ENCODE measurements at places on chromosomes 6 and 20.

GRCh38 chr6:158409451-158409850 lies 97.2 kb downstream of the TULP4 start:
- peak; percentile 85 for DNase-seq

- no peak for DNase-seq
Measured at GRCh38 chr6:36999061-36999750, 6.2 kb upstream of the FGD2 start.

GRCh38 chr20:46083101-46083500 lies 6.7 kb downstream of the NCOA5 start:
- DNase-seq: no peak

DNA sequence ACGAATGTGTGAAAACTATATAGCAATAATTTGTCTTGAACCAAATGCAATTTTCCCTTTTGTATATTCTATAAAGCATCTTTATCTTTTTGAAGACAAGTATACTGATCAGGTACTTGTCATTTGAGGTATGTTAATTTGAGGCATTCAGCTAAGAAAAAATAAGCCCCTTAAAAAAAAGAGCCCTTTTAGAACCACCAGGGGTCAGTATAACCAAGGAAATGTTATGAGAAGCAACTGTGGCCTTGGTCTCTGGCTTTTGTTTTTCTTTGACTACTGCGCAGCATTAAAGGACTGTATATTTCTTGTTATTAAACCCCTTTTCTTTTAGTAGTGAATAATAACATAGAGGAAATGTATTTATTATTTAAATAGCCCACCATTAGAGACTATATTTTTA lies 43.1 kb downstream of the CD109 start:
- peak; percentile 17 for DNase-seq

- DNase-seq: no peak
Measured at GRCh38 chr6:161134550-161135298, 139.1 kb downstream of the AGPAT4 start.

- no peak for DNase-seq
Measured at GRCh38 chr6:32189069-32189741, 797 bp downstream of the PBX2 start.

- DNase-seq: no peak
Measured at GRCh38 chr6:35808688-35809087, 3.5 kb downstream of the LHFPL5 start.

- DNase-seq: no peak
Measured at GRCh38 chr6:52115145-52115741, 27.8 kb upstream of the PKHD1 start.

GRCh38 chr6:118856301-118856700 lies 37.7 kb upstream of the ASF1A start:
- DNase-seq: no peak

- DNase-seq: no peak
Measured at GRCh38 chr6:38484656-38485055, 155.1 kb downstream of the BTBD9 start.

DNA sequence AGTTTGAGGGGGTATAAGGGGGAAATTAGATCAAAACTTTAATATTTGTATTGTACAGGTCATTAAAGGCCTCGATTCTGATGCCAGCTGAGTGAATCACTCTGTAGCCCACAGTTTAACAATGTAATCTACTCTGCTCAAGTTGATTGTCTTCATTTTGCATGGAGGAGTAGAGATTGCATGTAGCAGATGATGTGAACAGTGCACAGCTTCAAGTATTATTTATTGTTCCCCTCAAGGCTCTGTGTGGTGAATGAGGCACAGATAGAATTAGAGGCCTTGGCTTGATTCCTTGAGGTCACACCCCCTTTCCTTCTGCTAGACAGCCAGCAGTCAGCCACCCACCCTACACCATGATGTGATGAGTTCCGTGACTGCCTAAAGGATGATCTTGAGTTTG lies 38.1 kb downstream of the TXLNB start:
- DNase-seq: no peak

DNA sequence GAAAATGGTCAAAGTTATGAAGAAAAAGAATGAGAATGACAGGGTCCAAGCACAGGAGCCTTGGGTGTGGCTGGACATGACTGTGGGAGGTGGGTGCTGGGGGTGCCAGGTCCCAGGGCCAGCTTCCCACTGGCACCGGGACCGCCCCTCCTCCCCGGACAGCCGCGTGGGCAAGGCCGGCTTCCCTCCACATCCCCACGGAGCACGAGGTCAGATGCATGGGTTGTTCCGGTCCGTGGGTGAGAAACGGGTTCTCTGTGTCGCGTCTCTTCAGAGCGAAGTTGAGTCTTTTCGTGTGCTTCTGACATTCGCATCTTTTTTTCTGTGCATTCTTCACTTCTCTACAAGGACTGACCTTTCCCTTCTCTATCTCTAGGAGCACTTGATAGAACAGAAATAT lies 30.1 kb downstream of the KIF25 start:
- DNase-seq: no peak

- DNase-seq: no peak
Measured at GRCh38 chr6:96940322-96940721, 15.8 kb downstream of the KLHL32 start.

DNA sequence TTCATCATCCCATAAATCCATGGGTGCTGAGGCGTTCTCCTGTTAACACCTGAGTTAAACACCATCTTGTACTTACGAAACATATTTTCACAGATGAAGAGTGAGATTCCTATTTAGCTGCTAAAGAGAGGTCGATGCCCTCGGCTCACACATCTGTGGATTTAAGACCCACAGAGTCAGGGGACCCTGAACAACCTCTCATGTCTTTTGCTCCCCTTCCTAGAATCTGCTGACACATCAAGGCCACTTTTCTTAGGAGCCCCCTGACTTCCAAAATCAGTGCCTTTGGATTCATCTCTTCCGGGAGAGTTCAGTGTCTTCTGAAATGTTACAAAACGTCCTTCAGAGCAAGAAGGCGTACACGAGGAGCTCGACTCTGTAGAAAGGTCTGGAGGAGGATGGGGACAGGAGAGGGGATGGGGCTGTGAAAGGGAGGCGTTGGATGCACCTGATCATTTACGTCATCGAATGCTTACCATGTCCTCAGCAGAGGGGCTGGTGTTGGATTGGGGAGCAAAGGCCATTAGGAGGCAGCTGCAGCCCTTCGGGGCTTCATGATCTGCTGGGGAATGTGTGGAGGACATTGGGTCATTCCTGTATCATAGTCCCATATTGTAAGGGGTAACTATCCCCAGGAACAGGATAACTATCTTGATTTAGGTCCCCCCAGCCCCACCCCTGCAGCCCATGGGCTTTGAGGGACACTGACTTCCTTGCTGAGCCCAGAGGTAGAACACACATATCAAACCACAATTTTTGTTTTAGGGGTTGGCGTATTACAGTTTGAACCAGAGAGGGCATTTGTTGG lies 22.9 kb downstream of the BANF2 start:
- no peak for DNase-seq

- DNase-seq: no peak
Measured at GRCh38 chr20:58149437-58150091, 78.9 kb downstream of the ANKRD60 start.

GRCh38 chr20:42402455-42402854 lies 784.3 kb upstream of the CHD6 start:
- DNase-seq: no peak

DNA sequence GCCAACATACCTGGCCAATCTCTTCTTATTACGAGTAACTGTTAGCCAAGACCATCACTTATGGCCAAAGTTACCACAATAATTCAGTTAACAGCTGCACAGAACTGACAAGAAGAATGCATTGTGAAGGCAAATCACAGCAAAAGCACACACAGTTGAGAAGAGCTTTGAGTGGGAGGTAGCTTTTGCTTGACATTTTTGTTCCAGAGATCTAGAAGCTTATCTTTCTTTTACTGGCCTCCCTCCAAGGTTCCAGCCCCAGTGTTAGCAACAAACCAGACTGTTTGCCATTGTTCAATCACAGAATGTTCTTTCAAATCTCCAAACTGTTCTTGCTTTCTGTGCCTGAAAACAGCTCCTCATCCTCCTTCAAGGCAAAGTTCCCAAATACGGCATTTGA lies 35.9 kb upstream of the IRAK1BP1 start:
- no peak for DNase-seq

DNA sequence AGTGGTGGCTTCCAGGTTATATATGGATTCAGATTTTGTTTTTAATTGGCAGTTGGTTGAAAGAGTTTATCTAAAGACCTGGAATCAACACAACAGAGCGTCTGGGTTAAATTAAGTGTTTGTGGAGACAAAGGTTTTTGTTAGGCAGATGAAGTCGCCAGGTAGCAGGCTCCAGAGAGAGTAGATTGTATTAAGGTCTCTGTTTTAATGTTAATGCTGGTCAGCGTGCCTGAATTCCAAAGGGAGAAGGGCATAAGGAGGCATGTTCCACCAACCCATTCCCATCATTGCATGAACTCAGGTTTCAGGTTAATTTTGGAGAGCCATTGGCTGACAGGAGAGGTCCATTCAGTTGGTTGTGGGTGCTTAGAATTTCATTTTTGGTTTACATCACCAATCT lies 744.1 kb upstream of the GJE1 start:
- DNase-seq: no peak

GRCh38 chr20:1034415-1034789 lies 32.3 kb upstream of the RSPO4 start:
- DNase-seq: no peak

- DNase-seq: no peak
Measured at GRCh38 chr6:6905961-6906518, 201.7 kb upstream of the RREB1 start.

GRCh38 chr6:25219216-25219916 lies 59.8 kb upstream of the CARMIL1 start:
- DNase-seq: no peak

GRCh38 chr6:29705389-29706231 lies 17.6 kb upstream of the HLA-F start:
- DNase-seq: no peak

GRCh38 chr6:35052694-35053565 lies 88.2 kb downstream of the TCP11 start:
- no peak for DNase-seq

- DNase-seq: no peak
Measured at GRCh38 chr6:105372849-105373182, 30.1 kb downstream of the PREP start.

DNA sequence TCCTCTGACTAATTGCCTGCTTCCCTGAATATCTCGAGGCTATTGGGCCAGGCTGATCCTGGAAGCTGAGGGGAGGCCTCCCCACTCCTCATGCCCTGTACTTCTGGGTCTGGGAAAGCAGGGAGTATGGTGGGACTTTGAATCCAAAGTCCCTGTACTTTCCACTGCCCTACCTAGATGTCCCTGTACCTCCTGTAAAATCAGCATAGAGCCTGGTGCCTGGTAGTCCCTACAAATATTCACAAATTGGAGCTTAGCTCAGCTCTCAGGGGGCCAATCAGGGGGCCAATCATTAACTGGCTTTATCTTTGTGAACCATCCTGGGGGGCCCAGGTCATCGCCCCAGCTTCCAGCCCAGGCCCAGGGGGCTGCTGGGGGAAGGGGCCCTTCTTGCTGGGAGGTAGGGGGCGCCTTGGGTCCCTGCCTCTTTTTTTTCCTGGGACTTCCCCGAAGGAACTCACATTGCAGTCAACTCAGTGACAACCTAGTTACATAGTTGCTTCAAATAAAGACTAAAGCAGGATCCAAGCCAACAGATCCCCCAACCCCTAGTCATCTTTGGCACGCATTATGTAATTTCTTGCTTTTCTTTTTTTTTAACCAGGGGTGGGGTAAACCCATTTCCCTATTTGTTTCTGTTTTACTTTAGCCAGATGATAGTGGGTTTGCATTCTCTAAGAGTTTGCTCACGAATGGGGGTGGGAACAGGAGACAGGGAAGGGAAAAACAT lies 6.9 kb upstream of the VEGFA start:
- DNase-seq: no peak

- DNase-seq: no peak
Measured at GRCh38 chr6:43219814-43220213, 9.5 kb downstream of the DNPH1 start.

- DNase-seq: no peak
Measured at GRCh38 chr20:6418732-6419131, 295.9 kb upstream of the FERMT1 start.

- DNase-seq: no peak
Measured at GRCh38 chr6:10733863-10734262, 11.0 kb downstream of the TMEM14C start.

GRCh38 chr6:11830105-11830504 lies 51.5 kb upstream of the ADTRP start:
- no peak for DNase-seq

DNA sequence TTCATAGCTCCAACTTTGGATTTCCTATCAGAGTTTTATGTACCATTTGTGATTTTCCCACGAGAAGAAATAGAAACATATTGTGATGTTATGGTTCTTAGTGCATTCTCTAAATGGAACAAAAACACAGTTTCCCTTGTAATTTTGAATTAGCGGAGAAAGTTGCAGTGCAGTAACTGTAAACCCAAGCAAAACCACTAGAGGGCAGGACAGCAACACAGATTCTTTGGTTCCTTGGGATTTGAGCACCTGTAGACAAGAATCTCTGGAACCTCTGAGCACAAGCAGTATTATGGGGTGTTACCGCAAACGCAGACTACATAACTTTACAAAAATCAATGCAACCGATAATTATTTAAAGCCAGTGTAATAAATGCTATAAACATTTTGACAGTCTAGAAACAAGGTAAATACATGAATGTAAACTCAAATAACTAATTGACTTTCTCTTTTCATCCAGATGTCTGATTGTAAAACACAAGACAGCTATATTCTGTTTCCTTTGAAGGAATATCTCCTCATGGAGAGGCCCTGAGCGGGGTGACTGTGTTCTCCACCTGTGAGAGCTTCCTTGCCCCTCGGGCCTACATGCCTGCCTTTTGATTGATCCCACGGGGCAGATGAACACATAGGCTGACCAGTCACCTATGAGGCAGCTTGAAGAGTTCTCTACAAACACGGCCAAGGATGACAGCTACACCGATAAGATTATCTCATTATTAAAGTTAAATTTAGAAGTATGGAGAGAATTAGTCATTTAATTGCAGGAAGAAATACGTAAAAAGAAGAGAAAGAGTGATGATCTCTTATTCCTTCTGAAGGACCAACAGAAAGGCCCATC lies 67.5 kb upstream of the COL21A1 start:
- no peak for DNase-seq

GRCh38 chr20:29318871-29319461 lies 1938.5 kb upstream of the DEFB115 start:
- no peak for DNase-seq

GRCh38 chr6:1606780-1607515 lies 2.8 kb upstream of the FOXC1 start:
- DNase-seq: no peak

GRCh38 chr6:101226677-101227135 lies 166.8 kb upstream of the GRIK2 start:
- DNase-seq: no peak

DNA sequence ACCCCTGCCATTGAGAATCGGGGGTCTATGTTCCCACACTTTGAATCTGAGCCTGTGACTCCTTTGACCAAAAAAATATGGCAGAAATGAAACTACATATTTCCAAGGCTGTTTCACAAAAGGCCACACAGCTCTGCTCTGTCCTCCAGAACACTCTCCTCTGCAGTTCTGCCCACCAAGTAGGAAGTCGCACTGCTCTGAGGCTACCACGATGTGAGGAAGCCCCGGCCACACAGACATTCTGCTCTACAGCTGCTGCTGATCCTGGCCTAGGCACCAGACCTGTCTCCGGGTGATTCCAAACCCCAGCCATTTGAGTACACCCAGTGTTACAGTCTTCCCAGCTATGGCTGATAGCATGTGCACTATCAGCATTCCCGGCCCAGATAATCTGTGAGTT lies 85.1 kb downstream of the LYRM4 start:
- DNase-seq: no peak
